ENCODE measurements at places on chromosomes 5 and 9.

- DNase-seq, result no peak
Observed at GRCh38 chr5:78813286-78813685, 164.7 kb upstream of the LHFPL2 start.

DNA sequence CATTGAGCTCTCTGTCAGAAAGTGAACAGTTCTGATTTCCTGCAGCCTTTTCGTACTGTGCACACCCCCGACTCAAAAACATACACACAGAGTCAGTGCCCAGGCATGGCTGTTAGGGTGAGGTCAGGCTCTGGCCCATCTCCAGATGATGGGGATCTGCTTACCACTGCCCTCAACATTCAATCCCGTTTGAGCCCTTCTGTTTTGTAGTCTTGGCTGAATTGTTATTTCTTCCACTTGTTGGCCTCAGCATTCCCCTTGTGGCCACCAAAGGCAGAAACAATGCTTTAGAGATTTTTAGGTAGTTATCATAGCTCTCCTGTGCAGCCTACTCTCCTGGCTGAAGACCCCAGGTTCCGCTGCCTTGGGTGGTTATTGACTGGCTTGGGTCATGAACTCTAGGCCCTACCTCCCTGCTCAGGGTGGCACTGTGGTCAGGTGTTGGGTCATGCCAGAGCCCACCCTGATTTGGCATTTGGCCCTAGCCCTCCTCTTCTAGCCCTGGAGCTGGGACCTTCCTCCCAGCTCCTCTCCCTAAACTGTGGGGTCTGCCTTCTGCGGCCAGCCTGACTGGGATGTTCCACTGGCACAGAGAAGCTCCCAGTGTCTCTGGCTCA, 7.8 kb upstream of the MYOZ3 start:
- no peak for DNase-seq

- no peak for DNase-seq
Observed at GRCh38 chr9:91395553-91396471, 27.8 kb downstream of the NFIL3 start.

DNA sequence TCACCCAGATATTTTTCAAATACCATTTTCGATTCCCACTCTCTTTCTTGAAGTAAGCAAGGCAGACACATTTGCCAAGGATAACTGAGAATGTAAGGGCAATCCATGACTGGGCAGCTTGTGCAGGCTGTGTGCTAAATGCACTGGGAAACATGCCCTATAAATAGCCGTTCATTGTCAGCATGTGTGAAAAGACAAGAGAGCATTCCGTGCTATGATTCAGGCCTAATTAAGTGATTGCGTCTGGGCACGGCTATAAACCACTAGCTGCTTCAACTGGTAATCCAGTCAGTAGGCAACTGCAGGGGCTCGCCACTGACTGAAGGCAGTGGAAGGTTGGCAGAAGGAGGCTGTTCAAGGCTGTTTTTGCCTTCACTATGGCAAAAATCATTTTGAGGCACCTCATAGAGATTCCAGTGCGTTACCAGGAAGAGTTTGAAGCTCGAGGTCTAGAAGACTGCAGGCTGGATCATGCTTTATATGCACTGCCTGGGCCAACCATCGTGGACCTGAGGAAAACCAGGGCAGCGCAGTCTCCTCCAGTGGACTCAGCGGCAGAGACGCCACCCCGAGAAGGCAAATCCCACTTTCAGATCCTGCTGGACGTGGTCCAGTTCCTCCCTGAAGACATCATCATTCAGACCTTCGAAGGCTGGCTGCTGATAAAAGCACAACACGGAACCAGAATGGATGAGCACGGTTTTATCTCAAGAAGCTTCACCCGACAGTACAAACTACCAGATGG, at the start of gene HSPB3:
Gene HSPB3 (plus strand): TSS at position 287 of the 745 bp plus-strand sequence. CDS start 91 bp downstream, at position 378.
- no peak for DNase-seq

DNA sequence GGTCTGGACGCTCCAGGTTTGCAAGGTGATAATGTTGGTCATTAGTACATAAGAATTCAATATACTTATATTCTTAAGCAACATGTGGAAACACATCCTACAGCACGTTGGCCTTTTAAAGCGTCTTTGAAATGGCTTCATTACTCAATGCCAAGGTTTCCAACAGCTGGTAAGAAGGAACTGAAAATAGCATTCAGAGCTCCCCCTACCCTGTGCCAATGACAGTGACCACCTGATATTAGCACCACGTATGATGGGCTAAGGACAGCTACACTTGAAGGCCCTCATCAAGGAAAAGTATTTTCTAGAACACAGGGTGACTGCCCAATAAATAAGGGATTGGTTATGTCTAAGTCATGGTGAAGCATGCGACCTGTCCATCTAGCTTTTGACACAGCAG, 9.9 kb downstream of the ZNF622 start:
- DNase-seq, result no peak

DNA sequence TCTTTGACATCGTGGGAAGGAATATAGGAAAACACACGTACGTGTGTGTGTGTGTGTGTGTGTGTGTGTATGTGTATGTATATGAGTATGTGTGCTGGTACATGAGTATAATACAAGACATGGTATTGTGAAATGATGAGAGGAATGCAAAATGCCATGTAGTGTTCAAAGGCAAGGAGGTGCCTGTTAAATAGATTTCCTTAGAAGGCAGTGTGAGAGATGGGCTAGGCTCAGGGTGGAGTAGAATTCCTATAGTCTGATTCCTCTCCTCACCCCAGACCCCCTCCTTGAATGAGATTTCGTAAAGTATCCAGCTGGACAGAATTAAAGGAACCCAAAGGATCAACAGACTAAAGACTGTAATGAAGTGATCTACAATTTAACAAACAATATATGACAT, 11.1 kb downstream of the GPR21 start:
- no peak for DNase-seq

DNA sequence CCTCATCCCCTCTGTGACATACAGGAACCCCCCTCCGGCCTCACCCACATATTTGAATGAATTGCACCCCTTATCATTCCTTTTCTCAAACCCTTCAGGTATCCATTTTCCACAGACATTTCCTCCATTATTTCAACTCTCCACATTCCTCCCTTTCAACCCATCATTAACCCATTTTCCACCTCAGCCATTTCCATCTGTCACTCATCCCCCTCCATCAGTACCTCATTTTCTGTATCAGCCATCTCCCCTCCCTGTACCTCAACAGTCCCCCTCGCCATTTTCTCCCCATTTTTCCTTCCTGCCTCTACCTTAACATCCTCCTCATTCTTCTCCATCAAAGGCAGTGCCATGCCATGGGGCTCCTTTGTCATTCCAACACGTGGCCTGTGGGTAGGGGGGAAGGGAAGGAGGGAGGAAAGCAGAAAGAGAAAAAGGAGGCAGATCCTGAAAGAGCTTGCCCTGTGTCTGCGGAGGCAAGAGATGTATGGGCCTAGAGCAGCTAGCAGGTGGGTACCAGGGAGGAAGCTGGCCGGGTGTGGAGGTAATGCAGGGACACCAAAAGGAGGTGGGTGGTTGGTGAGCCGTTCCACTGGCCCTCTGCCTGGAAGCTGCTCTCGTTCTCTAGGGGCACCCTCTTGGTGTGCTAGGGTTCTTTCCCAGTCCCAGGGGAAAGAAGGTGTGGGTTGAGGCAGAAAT, 1.5 kb downstream of the DNAJB5 start:
- no peak for DNase-seq

- no peak for DNase-seq
Observed at GRCh38 chr5:109335114-109335513, 74.7 kb downstream of the PJA2 start.

GRCh38 chr5:176948458-176948857, 49.3 kb upstream of the HK3 start:
- DNase-seq, result no peak

GRCh38 chr9:1939466-1939865, 75.7 kb upstream of the SMARCA2 start:
- no peak for DNase-seq

- no peak for DNase-seq
Observed at GRCh38 chr9:119441338-119441737, 72.1 kb upstream of the BRINP1 start.

DNA sequence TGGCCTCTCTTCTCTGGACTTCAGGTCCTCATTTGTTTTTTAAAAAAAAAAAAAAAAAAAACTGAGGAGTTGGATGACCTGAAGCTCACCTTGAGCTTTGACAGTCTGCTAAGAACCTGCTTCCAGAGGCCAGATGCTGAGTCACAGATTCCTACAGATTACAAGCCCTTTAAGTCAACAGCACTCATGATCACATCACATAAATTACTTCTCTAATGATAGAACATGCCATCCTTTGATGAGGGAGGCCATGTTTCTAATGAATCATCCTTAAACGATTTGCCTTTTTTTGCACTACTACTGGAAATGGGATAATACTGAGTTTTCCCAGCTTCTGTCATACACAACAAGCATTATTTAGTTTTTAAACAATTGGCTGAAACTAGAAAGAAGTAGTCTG, 34.2 kb upstream of the MYOT start:
- DNase-seq, result no peak

GRCh38 chr5:176594554-176594953, 15.4 kb downstream of the GPRIN1 start:
- no peak for DNase-seq

- no peak for DNase-seq
Observed at GRCh38 chr9:129209109-129209508, 31.0 kb upstream of the IER5L start.

DNA sequence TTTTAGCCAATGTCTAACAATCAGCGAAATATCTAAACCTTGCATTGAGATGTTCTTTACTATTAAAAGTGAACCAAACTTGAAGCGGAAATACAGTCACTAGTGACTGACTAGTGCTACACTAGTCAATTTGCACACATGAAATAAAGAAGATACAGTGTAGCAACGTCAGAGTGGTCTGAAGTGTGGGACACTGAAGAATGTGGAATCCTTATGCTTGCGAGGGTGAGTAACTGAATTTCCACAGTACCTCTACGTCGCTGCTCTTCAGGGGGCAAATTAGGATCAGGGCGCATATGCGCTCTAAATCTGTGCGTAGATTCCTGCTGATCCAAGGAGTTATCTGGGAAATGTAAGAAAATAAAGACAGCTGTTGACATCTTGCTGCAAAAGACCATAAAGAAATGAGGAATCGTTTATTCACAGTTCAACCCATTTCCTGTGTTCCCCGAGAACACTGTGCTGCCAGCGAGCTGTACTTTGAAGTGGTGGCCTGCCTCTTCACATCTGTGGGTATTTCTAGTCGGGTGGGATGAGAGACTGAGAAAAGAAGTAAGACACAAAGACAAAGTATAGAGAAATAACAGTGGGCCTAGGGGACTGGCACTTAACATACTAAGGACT, 39.8 kb upstream of the FLT4 start:
- peak; percentile 14 for DNase-seq

DNA sequence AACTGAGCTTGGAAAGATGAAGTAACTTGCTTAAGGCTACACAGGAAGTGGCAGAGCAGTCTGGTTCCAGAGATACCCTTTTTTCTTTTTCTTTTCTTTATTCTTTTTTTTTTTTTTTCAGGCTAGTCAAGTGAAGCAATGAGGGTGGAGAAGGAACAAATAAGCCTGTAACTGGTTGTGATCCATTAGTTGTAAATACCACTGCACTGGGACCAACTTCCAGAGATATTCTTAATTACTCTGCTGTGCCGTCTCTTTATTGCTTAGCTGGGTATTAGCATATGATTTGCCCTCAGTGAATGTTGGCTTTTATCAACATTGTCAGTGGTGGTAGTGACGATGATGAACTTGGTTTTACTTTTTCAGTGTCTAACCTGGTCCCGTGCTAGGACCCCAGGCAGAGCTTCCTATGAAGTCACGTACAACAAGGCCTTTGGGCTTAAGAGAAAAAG, 26.7 kb downstream of the LNPEP start:
- DNase-seq, result no peak

DNA sequence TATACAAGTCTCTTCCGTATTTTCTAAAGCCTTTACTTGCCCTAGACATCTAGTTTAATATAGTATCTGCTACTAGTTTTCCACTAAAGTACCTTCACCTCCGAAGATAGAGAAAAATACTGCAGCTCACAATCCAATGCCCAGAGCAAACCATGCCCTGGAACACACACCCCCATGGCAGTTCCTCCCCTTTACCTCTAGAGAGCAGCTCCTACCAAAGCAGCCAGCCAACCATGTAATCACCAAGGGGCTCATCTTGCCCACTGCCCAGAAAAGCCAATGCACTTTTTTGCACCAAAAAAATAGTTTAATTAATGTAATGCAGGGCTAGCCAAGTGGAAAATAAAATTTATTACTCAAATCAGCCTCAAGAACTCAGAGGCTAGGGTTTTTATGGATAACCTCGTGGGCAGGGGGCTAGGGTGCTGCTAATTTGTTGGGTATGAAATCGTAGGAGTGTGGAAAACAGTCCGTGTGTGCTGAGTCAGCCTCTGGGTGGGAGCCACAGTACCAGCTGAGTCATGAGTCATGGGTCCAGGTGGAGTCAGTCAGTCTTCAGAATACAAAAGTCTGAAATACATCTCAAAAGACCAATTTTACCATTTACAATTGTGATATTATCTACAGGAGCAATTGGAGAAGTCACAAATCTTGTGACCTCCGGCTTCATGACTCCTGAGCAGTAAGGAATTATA, 120.1 kb upstream of the ACO1 start:
- DNase-seq, result no peak

DNA sequence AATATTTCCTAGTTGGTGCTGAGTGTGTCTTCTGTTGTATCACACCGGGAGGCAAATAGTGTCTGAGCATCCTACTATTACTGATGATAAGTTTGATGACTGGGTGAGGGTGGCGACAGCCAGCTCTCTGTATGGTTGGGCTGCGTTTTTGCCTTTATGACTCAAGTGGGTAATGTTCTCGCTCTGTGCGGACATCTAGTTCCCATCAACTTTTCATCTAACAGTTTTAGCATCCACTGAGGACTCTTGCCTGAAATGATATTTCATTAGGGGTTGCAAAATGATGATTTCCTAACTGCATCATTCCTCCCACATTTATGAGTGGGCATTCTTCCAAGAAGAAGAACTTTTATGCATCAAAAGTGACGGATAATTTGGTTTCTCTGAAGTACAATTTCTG, 26.5 kb downstream of the HMCN2 start:
- no peak for DNase-seq

DNA sequence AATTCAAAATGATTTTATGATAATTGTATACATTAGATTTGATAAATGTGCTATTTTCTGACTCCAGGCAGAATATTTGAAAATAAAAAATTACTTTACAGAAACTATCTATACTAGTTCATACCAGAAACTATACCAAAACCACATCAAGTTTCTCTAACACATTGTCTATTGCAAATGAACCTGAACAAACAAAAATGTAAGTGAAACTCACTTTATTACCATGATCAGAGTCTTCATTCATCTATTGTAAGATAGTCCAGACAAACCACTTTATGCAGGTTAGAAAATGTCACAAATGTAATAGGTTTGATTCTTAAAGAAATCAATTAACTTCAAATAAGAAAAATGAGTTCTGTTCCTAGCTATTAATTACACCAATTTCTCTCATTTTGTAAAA, 99.4 kb downstream of the OXCT1 start:
- DNase-seq, result no peak

DNA sequence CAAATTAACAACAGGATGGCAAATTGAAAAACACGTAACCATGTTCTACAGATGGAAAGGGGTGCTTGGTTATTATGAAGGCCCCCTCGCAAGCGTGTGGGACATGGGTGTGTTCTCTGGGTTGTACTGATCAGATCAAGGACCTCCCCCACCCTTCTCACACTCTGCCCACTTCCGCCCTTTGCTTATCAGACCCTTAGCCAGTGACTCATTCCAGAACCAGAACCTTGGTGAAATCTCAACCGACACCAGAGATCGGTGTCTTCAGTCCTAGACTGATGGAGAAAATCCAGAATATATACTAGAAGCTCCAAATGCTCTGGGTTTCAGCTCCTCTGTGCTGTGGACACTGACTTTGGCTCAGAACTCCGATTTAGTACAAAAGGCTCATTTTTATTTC, 64.9 kb downstream of the PTTG1 start:
- DNase-seq, result peak; percentile 10

GRCh38 chr9:89096807-89097206, 81.8 kb downstream of the SHC3 start:
- no peak for DNase-seq
